ENCODE measurements at places on chromosomes 5 and 9. TPM values are rescaled to one million over a fixed set of nuclear protein-coding genes. Genes with fewer than 3 reads are reported as not detected.

ZBTB43 gene
- total RNA-seq = 15.5 TPM

NTRK2 gene
- 2.5 TPM for total RNA-seq

GRCh38 chr5:138536665-138537315, 6.2 kb downstream of the ETF1 start:
- DNase-seq = no peak

GRCh38 chr9:89786655-89787054, 181.8 kb downstream of the GADD45G start:
- peak; percentile 34 for DNase-seq

GRCh38 chr5:64273276-64273675, 107.6 kb downstream of the RNF180 start:
- no peak for DNase-seq

GRCh38 chr5:139297439-139298133, 4.0 kb downstream of the MATR3 start:
- DNase-seq = no peak
